NCI-H1105 (cell line): ENCODE measurements at places on chromosomes 13 and 19.

GRCh38 chr19:38838208-38838985 lies 6.8 kb upstream of the ECH1 start:
- DNase-seq, result no peak

- DNase-seq, result no peak
Observed at GRCh38 chr19:18063463-18063862, 23.3 kb downstream of the IL12RB1 start.

DNA sequence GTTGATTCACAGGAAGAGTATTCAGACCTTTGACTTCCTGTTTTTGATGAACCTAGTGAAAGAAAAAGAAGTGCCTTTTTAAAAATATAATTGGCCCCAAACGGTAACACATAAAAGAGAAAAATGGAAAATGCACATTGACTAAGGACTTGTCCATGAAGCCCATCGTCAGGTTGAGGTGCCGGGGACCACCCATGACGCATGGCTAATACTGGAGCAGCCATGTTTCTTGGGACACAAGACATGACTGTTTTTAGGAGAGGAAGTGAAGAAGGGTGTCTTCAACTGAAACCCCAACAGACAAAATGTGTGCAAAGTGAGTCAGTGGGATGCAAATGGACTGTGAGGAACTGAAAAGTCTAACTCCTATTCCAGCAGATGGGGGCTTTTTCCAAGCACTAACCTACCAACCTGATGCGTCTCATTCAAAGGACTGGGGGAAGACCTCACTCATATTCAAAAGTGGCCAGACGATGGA lies 459.4 kb downstream of the FOXO1 start:
- no peak for DNase-seq

DNA sequence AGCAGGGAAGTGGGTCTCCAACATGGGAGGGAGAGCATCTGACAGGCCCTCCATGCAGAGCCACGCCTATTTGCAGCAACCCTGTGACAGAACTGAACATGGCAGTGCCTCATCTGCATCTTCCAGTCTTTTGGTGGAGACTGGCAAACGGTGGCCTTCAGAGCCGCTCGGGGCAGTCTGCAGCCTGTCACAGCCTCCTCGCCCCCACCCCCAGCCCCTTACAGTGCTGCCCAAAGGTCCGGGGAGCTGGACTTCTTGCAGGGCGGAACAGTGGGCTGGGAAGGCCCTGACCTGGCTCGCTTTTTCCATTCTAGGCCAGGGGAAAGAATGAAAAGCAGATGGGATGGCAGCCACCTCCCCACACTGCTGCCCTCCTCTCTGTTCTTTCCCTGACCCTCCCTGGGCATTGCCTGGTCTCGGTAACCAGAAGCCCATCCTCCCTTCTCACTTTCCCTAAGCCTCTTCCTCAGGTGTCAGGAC lies 2.7 kb downstream of the CALM3 start:
- DNase-seq, result no peak

GRCh38 chr13:79121286-79121685 lies 284.8 kb downstream of the RBM26 start:
- DNase-seq, result no peak

GRCh38 chr19:2977746-2978138 lies 378 bp downstream of the TLE6 start:
- no peak for DNase-seq

- no peak for DNase-seq
Observed at GRCh38 chr13:39809466-39809865, 154.0 kb downstream of the COG6 start.

DNA sequence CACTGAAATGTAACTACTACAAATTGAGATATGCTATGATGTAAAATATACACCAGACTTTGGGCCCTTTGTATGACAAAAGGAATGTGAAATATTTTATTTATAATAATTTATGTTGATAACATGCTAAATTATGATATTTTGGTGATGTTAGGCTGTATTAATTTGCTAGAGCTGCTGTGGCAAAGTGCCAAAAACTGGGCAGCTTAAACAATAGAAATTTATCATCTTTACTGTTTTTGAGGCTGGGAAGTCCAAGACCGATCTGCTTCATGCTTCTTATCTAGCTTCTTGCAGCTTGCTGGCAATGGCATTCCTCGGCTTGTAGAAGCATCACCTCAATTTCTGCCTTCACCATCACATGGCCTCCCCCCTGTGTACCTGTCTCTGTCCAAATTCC lies 245.0 kb downstream of the GPC5 start:
- DNase-seq, result no peak

- DNase-seq, result no peak
Observed at GRCh38 chr19:10116085-10116865, 3.4 kb downstream of the EIF3G start.

- no peak for DNase-seq
Observed at GRCh38 chr13:76758738-76759137, 127.5 kb downstream of the KCTD12 start.

GRCh38 chr13:106942563-106942962 lies 374.6 kb upstream of the ARGLU1 start:
- no peak for DNase-seq

- DNase-seq, result no peak
Observed at GRCh38 chr13:45737571-45738017, 35.5 kb downstream of the CBY2 start.

DNA sequence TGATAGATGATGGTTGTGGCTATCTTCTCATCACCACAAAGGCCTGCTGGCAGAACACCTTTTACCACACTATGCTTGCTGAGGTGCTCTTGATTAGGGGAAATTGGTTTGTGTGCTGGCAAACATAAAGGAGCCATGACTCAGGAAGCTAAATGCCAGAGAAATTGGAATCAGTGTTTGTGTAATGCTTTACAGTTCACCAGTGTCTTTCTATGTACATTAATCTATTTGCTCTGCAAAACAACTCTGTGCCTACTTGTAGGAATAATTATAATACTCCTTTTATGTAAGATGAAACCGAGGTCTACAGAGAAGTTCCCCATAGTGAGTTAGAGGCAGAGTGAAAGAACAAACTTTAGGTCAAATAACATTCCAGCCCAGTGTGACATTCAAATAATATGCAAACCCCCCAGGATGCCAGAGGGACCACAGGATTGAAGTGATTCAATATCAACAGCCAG lies 390.5 kb upstream of the HTR2A start:
- DNase-seq, result no peak

DNA sequence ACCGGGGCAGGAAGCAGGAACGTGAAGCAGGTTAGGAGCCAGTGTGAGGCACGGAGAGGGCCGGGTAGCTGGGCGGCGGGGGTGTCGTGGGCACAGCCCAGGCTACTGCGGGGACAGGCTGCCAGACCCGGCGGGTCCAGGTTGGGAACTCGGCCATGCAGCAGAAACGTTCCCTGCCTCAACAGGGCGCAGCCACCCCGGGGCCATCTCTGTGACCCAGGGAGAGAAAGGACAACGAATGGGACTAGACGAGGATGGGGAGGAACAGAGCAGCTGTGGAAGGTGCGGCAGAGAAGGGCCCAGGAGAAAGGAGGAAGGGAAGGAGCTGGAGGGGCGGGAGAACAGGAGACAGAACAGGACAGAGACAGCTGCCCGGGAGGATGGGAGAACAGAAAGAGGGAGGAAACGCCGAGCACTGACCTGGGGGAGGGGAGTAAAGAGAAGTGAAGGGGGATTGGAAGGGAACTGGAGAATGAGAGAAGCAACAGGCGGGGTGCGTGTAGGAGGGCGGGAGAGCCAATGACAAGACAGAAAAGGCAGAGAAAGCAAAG lies 12.9 kb upstream of the GARIN5A start:
- no peak for DNase-seq

GRCh38 chr19:15722956-15723355 lies 4.9 kb upstream of the OR10H2 start:
- no peak for DNase-seq

DNA sequence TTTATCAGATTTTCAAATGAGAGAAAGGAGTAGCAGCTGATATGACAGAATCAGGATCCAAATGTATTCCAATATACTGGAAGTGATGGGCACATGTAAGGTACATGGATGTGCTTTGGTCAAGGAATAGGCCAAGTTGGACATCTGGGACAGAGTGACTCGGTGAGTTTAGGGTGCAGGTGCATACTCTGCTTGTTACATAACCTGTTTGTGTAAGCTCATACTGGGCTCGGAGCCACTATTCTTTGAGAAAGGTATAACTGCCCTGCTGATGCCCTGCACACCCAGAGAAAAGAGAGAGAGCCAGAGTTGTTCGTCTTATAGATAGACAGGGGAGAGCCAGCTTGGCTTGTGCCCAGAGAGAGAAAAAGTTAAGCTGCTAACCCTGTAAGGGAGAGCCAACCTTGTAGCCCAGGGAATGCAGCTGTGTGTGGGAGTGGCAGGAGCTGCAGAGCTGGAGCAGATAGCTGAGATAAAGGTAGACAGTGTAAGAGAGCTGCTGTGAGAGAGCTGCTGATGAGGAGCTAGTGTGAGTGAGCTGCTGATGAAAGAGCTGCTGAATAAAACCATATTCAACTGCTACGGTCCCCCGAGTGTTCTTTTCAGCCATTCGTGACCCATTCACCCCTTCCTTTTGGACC lies 40.7 kb upstream of the N4BP2L1 start:
- DNase-seq, result no peak

GRCh38 chr19:8212212-8212611 lies 3.0 kb downstream of the CERS4 start:
- DNase-seq, result no peak

- DNase-seq, result no peak
Observed at GRCh38 chr13:29454931-29455481, 140.5 kb downstream of the SLC7A1 start.

DNA sequence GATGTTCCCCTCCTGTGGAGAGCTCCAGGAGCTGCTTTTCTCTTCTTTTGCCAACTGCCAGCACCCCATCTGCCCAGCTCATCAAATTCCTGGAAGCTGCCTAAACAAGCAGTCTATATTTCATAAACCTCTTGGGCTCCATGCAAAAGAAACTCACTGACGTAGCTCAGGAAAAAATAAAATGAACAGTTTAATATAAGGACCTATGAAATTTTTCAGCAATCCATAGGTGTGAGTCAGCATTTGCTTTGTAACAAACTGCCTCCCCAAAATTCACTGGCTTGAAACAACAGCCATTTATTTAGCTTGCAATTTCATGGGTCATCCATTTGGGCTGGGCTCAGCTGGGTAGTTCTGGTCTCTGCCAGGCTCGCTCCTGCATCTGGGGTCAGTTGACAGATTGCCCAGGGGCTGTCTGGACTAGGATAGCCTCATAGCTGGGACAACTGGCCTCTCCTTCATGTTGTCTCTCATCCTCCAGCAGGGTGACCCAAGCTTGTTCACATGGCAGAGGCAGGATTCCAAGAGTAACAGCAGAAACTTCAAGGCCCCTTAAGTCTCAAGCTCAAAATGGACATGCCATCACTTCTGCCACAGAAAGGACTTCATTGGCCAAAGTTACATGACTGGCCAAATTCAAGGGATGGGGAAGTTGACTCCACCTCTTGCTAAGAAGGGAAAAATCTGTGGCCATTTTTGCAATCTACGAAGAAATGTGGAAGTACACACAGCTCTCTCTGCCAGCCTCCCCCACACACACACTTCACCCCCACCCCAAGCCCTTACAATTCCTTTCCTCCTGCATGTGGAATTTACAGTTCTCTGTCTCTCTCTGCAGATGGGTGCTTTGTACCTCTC lies 7.9 kb upstream of the PVR start:
- no peak for DNase-seq

- no peak for DNase-seq
Observed at GRCh38 chr13:100230769-100231149, 141.9 kb downstream of the PCCA start.

DNA sequence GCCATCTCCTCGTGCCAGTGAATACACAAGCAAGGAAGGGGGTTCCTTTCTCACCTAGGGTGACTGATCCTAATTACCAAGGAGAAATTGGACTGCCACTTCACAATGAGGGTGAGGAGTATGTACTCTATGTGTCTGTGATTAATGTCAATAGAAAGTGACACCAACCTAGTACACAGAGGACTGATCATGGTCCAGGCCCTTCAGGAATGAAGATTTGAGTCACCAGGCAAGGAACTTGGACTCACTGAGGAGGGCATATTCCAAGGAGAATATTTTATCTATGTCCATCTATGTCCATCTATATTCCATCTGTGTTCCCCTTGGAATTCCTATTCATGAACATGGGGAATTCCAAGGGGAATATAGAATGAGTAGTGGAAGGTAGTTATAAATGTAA lies 9.2 kb upstream of the ALOX5AP start:
- no peak for DNase-seq

GRCh38 chr19:38134540-38135149 lies 89.4 kb downstream of the DPF1 start:
- no peak for DNase-seq

DNA sequence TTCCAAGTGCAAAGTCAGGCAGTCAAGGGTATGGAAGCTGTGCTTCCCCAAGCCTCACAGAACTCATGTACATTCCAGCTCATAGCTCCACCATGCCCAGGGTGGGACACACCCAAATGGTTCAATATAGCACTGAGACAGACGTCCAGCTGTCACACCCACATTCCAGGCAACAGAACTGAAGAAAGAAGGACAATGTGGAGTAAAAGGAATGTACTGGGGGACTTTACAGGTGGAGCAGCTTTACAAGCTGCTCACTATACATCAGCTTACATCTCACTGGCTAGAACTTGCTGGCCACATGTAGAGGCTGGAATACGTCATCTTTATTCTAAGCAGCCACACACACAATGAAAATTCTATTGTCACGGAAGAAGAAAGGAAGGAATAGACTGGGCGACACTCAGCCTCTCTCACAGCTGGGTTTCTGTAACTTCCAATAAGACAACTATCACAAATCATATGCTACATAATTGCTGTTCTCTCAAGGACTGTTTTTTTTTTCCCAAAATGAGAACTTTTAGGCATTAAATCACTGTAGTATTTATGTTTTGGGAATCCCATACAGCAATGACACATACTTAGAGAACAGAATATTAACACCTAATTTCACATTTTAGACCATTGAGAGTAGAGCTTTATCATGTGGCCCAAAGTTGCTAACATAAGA lies 86.1 kb downstream of the KLF12 start:
- no peak for DNase-seq

GRCh38 chr19:45667620-45668341 lies at the start of gene GIPR:
Gene GIPR (plus strand): TSS chr19:45668221. CDS start chr19:45669521, 1,300 bp downstream.
- DNase-seq, result no peak

DNA sequence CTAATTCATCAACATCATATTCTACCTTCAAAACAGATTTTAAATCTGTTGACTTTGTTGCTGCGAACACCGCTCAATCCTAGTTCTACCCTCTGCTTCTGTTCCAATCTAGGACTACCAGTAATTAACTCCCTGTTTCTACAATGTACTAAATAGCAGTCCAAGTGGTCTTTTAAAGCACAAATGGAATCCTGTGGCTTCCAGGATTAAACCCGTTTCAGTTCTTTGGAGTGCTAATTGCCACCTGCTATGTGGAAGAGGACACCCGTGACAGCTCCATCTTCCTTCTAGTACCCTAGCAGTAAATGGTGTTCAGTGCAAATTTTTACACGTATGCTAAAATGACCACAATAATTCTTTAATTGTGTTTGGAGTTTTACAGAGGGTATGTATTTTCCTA lies 232.1 kb downstream of the TDRD3 start:
- DNase-seq, result no peak

- DNase-seq, result no peak
Observed at GRCh38 chr13:94217370-94217769, 262.1 kb downstream of the DCT start.

DNA sequence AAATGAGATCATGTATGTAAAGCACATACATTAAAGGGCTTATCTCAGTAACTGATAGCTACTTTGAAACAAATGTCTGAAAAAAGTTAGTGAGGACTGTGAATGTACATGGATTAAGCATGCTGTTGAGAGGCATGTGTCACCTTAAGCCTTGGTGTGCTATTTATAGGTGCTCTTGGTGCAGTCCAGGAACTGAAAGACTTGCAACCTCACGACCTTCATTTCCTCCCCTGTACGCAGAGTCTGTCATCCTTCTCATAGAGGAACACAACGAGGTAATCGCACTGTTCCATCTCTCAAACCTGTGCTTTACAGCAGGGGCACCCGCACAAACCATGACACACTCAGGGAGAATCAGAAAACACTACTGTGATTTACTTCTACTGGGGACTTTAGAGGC lies 65.6 kb downstream of the UFM1 start:
- no peak for DNase-seq
